Foreskin fibroblast (primary cell): ENCODE measurements at places on chromosomes 3 and 15.

DNA sequence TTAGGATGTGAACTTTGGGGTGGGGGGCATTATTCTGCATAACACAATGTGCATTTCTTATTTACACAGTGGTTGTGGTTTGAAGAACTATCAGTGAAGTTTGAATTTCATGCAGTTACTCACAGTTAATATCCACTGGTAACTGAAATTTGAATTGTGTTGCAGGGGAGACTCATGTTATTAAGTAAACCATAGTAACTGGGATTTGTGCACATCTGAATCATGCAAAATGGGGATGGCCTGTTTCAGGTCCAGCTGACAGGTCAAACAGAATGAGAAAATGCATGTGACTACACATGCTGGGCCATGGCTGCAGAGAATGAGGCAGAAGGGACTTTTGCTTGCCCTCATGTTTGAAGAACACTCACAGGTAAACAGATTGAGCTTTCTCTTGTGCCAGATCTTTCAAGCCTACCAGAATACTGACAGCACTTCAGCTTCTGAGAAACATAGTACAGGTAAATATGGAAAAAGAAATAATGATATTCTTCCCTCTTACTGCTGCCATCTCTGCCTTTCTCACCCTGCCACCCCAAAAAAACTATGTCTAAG, 115.0 kb downstream of the POLQ start:
- DNase-seq: no peak

- no peak for DNase-seq
Measured at GRCh38 chr3:54211097-54211496, 88.7 kb downstream of the CACNA2D3 start.

- no peak for DNase-seq
Measured at GRCh38 chr3:194832346-194833104, 146.8 kb downstream of the FAM43A start.

DNA sequence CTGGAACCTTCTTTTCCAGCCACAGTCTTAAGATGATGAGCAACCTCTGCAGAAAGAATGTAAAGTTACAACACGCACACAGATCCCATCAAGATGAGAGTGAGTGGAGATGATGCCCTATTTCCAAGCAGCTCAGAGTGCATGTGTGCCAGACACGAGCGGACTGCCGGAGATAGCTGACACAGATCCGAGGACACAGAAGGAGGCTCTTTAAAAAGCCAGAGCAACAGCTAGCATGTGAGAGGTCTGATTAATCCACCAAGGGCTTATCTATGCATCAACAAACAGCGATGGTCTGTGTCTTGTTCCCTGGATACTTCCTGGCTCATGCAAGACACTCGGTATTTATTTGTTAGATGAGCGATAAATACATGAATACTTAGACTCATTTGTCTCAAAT, 128.6 kb upstream of the DLG1 start:
- DNase-seq: peak; percentile 24

DNA sequence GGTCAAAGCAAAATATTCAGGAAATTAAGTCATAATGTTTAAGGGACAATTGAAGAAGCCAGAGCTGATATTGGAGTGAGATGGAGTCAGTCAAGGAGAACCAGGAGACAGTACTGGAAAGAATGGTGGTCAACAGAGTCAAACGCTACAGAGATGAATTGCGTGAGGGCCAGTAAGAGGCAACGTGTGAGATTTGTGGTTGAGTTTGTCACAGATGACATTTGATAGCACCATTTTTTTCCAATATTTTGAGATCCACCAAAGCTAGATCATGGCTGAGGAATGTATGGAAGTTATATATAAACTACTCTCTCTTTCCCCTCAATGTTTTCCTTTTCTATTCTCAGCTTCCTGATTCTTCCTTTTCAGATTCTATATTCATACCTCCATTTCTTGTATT, 375.1 kb upstream of the ROBO2 start:
- DNase-seq: no peak
